Suprapubic skin (tissue), 4 donors: ENCODE measurements at places on chromosomes 11 and 22. TPM values are rescaled to one million over a fixed set of nuclear protein-coding genes. Genes with fewer than 3 reads are reported as not detected.

Gene DERL3
- total RNA-seq = not detected

Gene SEZ6L
- total RNA-seq = 0.24 TPM

Gene SYTL2
- total RNA-seq = 18.6 TPM

Gene MPPED2
- total RNA-seq = 2.0 TPM

Gene B4GALNT4
- 3.0 TPM for total RNA-seq

DNA sequence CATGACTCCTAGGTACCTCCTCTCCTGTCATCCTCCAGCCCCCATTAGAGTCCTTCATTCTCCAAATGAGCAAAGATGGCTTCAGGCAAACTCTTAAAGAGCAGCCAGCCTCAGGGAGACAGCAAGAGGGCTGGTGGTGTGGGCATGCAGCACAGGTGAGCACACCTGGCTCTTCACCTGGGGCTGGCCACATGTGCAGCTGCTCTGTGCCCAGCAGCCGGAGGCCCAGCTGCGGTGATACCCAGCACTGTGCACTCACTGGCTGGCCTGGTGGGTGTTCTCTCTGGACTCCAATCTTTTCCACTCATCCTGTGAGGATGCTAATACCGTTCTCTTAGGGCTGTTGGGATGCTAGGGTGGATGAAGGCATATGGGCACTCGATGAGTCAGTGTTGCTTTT lies 106.1 kb upstream of the PARVA start:
- no peak for DNase-seq

DNA sequence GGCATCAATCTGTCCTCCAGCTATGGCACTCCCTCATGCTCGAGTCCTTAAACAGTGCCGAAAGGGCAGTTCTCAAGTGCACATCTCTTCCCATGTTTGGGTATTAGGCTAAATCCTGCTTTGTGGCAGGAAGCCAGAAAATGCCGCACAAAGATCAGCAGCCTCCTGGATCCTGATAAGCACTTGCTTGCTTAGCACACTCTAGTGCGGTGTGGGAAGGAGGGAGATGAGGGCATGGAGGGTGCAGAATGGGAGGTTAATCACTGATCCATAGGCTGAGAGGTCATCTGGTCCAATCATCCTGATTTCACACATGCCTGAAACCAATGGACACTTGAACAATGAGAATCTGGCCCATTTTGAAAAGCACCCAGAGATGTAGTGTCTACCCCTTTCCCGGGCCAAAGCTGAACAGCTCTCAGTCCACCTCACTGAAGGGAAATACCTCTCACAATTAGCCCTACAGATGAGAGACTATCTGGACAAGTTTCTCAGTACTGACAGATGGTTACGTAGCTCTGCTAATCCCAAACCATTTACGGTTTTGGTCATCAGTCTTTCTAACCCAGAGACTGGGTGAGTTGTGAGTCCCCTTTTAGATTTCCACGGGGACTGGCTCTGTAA lies 29.8 kb upstream of the CHRM4 start:
- no peak for DNase-seq

DNA sequence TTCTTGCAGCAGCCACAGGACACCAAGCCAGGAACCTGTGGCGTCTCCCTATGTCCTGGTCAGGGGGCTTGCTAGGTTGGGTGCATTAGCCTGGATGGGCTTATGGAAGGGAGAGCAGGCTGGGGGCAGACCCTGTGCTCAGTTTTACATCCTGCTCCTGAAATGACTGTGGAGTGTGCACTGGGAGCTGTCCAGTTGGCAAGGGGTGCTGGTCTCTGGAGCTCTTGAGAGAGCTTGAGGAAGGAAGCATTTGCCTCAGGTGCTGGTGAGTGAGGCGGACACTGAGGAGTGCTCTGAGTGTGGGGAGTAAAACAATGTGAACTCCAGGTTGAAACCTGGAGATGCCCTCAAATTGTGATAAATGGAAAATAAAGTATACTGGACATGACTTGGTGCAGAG lies 3.4 kb downstream of the SCGB1D4 start:
- no peak for DNase-seq

DNA sequence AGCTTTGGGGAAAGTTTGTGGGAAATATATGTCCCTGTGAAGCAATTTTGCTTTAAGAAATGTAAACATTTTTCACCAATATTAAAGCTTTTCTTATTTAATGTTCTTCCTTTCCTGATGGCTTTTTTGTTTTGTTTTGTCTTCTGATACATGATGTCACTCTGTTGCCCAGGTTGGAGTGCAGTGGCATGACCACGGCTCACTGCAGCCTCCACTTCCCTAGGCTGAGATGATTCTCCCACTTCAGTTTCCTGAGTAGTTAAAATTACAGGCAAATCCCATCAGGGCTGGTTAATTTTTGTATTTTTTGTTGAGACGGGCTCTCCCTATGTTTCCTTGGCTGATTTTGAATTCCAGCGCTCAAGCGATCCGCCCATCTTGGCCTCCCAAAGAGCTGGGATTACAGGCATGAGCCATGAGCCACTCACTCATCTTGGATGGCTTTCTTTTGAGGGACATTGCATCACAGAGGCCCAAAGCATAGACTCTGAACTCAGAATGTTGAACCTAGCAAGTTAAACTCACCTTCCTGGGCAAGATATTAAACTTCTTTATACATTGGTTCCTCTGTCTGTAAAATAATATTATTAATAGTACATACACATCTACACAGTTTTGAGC lies 651 bp upstream of the CARD16 start:
- DNase-seq = peak; percentile 73

DNA sequence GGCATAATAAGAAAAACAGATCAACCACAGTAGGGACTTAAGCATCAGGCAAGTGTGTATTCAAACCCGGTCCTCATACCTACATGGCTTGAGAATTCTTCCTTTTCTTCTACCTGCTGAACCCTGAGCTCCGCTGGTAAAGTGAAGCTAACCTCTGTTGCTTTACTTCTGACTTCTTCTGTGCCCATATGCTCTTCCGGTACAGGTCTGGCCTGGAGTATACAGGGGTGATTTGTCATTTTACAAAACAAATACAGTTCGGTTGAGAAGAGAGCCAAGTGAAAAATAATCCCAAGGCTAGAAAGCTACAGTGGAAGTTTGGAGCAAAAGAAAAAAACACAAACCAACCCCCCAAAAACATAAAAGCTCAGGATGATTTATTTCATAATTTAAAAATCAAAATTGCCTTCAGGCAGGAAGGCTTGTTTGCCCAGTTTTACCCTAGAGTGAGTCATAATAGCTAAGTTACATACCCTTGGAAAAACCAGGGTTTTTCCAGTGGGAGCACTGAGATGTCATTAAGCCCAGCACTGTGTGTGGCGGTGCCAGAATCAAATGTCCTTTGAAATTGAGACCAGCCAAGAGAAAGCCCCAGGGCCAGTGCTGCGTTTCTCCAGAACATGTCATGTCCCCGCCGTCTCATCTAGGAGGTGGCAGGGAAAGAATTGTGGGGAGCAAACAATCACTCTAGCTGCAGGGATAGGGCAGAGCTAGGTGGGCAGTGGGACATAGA lies 305.5 kb upstream of the ISX start:
- DNase-seq = no peak

- DNase-seq = no peak
Observed at GRCh38 chr11:86624366-86624765, 48.0 kb downstream of the ME3 start.

- no peak for DNase-seq
Observed at GRCh38 chr11:108803776-108804175, 138.9 kb downstream of the DDX10 start.

- no peak for DNase-seq
Observed at GRCh38 chr11:93034031-93034722, 64.7 kb downstream of the MTNR1B start.
